ENCODE measurements at places on chromosomes 6 and 20. TPM values are rescaled to one million over a fixed set of nuclear protein-coding genes. Genes with fewer than 3 reads are reported as not detected.

The OR2H2 gene
- not detected for total RNA-seq

The COL12A1 gene
- total RNA-seq = 1.1 TPM

The CENPQ gene
- 14.7 TPM for total RNA-seq

GRCh38 chr20:57570145-57570850 is 9.4 kb downstream of the PCK1 start:
- DNase-seq = no peak

The CALHM4 gene
- total RNA-seq = not detected

GRCh38 chr6:112241820-112242429 is 12.4 kb downstream of the LAMA4 start:
- DNase-seq = no peak

- no peak for DNase-seq
Observed at GRCh38 chr20:10558635-10559187, 115.1 kb downstream of the JAG1 start.

DNA sequence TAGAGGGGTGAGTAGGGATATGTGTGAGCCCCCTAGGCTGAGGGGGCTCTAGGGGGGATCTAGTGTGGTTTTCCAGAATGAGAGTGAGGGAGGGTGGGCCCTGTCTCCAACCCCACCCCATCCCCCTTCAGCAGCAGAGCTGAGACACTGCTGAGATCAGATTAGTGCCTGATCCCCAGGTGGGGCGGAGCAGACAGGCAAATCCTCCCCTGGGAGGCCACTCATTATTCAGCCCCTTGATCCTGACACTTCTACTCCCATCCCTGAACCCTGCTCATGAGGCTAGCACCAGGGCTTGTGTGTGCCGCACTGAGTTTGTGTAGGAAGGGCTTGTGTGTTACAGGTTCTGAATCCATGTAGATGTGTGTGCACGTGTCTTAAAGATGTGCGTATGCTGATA is 42.5 kb downstream of the SPDEF start:
- no peak for DNase-seq

DNA sequence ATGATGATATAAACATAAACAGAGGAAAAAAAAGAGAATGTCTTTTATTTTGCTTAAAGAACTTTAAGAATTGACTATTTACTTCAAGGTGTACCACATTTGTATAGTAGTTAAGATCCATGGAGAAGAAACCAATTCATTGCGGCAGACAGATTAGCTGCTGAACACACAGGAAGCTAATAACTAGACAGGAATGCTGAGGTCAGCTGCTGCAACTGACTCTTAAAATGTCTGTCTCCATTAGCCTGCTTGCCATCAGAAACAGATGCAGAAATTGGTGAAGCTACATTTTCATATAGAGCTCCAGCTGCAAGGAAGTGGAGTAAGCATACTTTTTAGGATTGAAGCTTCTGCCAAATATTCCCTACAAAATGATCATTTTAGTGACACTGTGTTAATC is 939.5 kb downstream of the EPHA7 start:
- DNase-seq = peak; percentile 16

DNA sequence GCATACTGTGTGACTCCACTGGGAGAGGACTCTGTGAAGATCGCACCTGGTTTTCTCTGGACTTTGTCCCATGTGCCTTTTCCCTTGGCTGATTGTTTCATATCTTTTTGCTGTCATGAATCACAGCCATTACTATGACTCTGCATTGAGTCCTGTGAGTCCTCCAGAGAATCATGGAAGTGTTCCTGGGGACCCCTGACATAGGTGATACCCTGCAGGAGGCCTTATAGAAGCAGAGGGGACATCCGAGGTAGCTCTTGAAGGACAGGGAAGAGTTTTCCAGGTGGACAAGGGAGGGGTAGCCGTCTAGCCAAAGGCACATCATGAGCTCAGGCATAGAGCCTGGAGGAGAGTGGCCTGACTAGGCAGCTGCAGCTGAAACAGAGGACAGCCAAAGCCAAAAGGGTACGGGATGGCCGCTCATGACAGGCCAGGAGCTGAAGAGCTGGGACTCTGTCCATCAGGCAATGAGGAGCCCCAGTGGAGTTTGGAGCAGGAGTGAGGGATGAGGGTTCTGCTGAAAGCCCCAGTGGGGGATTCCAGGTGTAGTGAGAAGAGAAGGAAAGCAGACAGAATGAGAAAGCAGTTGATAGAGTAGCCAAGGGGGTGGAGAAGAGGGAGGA is 86.6 kb upstream of the TOX2 start:
- no peak for DNase-seq

The TFAP2A gene
- total RNA-seq = 24.6 TPM

DNA sequence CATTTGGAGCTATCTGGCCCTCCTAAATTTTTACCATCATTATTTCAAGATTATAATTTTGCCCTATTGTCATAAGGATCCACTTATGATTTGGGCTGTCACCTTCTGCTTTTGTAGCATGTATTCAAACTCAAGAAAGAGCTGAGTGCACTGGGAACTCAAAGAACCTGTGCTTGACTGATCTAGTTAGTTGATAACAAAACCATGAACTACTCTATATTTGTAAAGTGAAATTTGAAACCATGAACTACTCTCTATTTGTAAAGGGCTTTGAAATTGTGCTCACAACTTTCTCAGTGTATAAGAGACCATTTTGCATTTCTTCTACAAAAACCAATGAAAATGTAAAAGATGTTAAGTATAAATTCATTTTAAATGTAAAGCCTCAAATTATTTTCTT is 77.5 kb upstream of the POPDC3 start:
- no peak for DNase-seq

GRCh38 chr6:11414176-11414963 is 123.2 kb upstream of the TMEM170B start:
- DNase-seq = no peak

The PTGIS gene
- 0.16 TPM for total RNA-seq

Measured in SK-MEL-5 (cell line).